NCI-H510A (cell line): ENCODE measurements at places on chromosomes 16 and 17.

- DNase-seq = no peak
Measured at GRCh38 chr16:15961060-15961511, 11.7 kb downstream of the ABCC1 start.

DNA sequence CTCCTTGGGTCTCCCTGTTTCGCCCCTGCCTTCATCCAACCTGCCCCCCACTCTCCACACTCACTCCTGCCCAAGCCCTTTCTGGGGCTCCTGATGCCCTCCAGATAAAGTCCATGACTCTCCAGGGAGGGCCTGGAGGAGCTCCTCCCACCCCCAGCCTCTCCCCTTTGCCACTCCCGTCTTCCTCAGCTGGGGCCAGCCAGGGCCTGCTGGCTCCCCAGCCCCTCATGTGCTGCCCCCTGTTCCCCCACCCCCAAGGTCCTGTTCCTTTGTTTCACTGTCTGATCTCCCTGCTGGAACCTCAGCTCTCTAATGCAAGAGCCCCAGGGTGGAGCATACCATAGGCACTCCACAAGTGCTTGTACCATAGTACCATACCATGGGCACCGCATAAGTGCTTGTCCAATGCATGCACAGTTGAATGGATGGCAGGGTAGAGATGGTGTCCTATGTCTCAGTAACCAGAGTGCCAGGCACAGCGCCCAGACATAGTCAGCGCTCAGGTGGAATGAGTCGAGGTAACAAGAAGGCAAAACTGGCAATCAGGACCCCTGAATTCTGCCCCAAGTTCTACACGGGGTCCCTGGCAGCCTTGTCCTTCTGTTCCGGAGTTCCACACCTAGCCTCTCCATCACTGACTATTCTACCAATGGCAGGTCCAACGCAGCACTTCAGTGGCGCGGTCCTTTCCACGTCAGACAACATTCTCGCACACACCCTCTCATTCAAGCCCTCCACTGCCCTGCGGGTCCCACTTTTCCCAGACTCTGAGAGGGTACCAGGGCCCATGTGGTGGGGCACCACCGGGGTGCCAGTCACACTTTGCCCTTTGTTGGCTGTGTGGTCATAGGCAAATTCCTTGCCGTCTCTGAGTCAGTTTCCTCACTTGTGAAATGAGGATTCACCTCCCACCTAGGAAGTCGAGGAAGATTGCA is 1.4 kb downstream of the PLCD3 start:
- DNase-seq = no peak

DNA sequence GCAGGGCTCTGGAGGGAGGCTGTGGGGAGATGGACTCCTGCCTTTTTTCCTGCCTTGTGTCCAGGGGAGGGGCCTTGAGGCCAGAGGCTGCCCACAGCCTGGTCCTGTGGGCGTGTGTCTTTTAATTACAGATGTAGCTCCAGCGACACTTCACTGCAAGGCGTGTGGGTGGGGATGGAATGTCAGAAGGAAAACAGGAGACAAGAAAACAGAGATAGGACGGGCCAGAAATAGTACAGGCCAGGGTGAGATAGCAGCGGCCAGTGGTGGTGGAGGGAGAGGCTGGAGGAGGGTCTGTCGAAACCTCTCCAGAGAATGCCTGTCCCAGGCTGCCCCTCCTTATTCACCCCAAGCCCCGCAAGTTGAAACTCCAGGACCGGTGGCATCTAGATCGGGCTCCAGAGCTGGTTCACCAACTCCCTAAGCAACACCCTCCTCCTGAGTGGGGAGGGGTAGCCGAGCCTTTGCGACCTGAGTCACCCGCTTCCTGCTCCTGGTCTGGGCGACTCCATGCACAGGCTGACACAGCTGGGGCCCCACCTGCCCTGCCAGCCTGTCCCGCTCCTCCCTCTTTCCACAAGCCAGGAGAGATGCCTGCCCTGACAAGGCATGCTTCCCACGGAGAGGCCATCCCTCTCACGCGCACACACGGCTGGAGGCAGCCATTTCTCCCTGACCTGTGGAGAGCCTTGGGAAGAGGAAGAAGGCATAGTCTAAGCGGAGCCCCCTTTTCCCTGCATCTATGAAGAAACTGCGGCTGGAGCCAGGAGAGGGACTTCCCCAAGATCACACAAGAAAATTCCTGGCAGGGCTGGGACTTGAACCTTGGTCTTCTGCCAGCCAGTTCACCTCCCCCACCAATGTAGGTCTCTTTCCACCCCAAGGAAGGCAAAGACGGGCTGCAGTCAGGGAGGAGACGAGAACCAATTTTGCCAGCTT is 6.6 kb upstream of the JUP start:
- peak; percentile 67 for DNase-seq

DNA sequence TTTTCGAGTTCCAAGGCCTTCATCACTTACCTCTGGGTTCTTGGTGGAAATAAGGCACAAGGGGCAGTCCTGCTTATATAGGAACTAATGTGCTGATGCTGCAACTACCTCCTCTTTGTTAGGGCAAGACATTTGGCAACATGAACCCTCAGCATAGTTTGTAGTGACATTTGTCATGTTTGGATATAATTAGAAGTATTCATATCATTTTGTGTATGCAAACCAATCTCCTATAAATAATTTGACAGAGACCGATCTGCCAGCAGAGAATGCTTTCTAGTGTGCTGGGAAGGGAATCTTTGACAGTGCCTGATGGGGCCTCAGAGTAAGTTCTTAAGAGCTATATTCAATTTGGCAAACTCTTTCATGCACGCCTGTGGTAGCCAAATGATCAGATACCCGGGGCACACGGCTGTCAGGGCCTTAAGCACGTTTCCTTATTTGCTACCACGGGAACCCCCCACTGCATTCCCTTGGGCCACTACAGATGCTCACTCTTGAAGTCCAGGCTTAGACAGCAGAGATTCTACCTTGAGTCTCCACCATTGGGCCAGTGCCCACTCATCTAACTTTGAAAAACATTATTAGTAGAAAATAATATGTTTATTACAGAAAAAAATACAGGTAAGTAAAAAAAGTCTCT is at the start of gene MYH8:
MYH8 (minus strand) TSS at position 51 of the 643 bp plus-strand sequence. CDS start 1,723 bp downstream, outside the sequence.
- DNase-seq = no peak

DNA sequence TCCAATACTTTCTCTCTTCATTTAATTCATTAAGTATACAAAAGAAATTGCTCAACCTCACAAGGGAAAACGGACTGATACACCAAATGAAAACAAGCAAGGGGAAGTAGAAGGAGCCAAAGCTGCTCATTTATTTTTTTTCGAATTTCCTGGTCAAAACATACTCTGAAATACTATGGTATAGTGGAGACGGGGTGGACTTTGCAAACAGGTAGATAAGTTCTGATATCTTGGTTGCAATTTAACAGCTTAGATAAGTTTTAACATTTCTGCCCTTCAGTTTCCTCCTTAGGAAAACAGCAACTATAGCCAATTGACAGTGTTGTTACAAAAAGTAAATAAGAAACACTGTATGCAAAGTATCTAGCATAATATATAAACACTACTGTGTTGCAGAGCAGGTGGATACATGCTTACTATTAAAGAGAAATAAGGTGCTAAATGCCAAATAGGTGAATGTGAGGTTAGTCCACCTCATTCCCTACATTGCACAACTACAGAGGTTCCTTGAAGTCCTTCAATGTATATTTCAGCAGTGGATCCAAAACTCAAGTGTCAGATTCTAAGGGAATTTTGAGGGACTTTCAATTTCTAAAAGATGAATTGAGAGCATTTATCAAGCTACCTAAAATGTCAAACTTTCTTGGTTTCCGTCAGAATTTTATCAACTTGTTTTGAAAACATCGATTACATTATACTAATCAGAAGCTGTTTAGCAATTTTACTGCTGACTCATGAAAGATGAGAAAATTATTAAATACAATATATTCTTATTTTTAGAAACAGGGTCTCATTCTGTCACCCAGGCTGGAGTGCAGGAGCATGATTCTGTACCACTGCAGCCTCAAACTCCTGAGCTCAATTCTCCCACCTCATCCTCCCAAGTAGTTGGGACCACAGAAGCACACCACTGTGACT is 11.0 kb downstream of the CCDC47 start:
- DNase-seq = no peak

DNA sequence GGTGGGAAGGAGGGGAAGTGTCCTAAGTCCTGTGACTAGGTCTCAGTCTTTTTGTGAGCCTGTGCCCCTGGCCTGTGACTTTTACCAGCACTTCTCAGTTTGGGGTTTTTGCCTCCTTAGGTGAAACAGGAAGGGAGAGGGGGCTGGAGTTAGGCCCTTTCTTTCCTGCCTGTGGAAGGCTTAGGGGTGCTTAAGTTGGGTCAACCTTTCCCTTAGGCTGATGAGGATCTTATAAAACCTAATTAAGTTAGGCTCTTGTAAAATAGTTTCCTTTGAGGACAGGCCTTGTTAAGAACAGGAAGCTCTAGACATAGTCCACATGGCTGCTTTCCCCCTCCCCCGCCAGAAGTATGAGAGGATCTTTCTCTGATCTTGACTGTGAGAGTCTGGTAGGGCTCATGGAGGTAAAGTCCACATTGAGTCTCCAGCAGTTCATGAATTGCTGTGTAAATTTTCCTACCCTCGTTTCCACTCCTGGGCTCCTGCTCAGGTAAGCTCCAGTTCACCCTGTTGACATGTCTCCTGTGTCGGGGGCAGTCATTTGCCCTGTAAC is 17.0 kb upstream of the DNASE1 start:
- no peak for DNase-seq

DNA sequence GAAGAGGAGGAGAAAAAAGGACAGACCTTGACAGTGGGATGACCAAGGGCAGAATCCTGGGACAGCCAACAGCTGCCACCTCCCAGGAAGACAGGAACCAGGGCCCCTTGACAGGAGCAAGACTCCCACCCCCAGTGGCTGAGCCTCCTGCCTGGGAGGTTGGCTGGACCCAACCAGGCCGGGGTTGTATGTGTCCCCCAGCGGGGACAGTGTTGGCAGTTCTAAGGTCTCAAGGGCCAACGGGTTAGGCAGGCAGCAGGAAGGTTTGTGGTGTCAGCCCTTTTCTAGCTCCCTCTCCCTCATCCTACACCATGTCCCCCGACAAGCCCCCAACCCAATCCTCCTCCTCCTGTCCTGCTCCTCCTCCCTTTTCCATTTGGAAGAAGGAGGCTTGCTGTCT is 126.2 kb downstream of the MRM1 start:
- DNase-seq = no peak

GRCh38 chr17:35341411-35341992 is 31.9 kb downstream of the SLFN11 start:
- no peak for DNase-seq

GRCh38 chr17:61218438-61218837 is 181.2 kb upstream of the TBX2 start:
- DNase-seq = no peak

- no peak for DNase-seq
Measured at GRCh38 chr16:14205666-14206065, 134.5 kb downstream of the MRTFB start.

DNA sequence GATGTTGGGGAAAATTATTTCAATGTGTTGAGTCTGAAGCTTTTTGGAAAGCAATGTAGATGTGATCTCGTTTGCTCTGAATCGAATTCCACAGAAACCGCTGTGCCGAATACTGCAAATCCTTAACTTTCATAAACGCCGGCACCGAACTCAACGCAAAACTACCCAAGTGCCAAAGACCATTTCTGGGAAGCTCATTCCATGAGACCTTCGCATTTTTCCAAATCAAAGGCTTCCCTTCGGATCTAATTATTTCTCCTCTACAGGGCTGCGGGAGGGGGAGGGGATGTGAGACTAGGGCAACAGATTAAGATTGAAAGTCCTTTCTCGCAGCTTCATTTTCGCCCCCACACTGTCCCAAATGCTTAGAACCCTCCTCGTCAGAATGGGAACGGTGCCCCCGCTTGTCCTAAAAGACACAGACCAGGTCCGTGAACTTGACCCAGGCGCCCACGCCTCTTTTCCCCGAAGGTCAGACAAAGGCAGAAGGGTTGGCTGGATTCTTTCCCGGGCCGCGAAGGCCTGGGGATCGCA is 4.0 kb downstream of the PRAC1 start:
- DNase-seq = no peak

DNA sequence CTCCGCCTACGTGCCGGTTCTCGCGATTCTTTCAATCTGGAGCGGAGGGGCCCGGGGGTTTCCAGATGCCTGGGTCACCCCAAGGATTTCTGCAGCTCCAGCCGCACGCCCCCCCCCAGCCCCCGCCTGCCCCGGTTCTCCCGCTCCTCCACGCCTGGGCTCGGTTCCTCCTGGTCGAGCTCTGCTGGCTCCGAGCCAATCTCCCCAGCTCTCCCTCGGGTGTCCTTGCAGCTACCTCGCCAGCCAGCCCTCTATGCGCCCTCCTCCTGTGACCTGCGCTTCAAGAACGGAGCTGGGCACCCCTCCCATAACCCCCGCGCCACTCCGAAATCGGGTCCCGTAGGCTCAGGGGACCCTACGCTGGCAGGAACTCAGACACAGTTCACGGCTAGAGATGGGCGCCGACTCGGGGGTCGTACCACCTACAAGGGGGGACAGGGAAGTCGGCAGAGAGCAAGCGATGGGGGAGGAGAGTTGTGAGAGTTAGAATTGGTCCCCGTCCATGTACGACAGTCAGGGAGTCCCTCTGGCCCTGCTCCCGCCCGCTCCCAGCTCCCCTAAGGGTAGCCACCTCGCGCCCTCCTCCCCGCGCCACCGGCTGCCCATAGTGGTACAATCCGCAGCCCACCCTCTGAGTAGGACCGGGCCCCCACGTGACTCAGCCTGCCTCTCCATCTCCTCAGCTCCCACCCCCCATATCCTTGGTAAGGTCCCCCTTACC is 961 bp downstream of the FGF11 start:
- DNase-seq = peak; percentile 3

DNA sequence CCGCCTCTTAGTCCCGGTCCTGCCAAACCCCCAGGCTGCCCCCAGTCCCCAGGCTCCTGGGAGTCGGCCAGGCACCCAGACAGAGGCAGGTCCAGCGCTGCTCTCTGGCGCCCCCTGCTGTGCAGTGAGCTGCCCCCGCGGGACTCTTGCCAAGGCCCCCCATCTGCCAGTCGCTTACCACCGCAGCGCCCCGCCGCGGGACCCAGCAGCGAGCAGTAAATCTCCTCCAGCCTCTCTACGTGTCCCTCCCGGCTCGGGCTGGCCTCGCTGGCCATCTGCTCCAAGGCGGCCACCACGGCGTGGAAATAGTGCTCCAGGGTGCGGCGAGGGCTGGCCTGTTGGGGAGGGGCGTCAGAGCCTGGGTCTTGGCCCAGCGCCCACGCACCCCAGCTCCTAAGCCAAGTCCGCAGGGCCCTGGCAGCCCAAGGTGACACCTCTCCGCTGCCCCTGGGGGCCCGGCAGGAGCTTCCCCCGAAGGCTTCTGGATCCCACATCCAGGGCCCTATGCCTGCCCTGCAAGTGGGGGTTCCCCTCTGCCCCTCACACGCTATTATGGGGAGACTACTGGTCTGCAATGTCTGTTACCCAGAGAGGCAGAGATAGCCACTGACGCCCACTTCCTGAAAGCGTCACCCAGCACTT is 33.7 kb upstream of the MFSD6L start:
- DNase-seq = no peak

GRCh38 chr16:85635545-85636140 is 22.5 kb downstream of the GSE1 start:
- no peak for DNase-seq

- DNase-seq = no peak
Measured at GRCh38 chr17:9434642-9435057, 141.0 kb downstream of the STX8 start.

DNA sequence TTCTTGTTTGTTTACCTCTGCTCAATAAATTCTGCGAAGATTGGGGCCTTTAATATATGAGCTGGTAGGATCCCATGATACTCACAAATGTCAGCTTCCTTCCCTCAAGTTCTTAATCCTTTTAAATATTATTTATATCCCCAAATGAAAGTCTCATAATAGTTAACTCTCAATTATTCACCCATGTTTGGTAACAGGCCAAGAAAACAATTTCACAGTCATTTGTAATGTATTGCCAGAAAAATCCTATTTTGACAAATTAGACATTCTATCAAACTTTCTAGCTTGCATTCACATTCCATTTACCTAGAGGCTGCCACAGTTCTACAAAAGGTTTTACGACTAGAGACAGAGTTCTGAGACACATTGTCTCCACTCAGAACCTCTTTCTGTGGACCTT is 441.2 kb downstream of the UTP18 start:
- DNase-seq = no peak
